Hematopoietic multipotent progenitor cell treated with erythropoietin and hydrocortisone succinate and interleukin-3 and kit ligand, for 4 days (in vitro differentiated cells): ENCODE measurements at places on chromosomes 13 and 19.
A peak's percentile ranks its signal among the peaks of the same experiment; 100 is the strongest.

DNA sequence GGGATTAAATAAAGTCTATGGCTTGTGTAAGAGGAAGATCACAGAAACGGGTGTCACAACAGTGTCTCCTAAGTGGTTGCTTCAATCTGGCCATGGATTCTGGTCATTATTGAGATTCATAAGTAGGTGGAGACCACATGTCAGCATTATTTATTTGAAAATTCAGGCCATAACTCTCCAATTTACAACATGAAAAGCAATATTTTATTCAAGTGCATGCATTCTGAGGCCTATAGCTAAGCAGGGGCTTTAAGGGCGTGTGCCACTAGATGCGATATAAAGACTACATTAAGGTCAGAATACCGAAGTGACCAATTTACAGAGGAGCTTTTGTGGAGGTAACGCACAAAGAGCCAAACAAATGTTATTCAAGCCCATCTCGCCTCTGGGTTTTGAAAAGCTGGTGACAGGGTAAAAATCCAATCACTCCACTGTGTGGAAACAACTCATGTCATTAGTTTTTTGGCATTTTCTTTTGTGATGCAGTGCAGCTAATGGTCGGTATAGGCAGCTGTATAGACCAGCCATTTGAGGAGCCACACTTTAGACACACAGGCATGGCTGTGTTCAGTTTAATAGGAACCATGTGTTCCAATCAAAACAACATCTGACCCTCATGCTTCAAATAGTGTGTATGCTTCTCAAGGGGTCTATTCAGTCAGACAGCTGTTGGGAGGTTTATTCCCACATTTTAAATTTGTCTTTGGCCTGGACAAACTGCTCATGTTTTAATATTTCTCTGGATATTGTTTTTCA is 123.7 kb downstream of the KL start:
- no peak for DNase-seq

GRCh38 chr13:27140060-27140459 is 31.6 kb downstream of the USP12 start:
- no peak for DNase-seq

- DNase-seq: no peak
These were observed 855 bp downstream of the ATP12A start for GRCh38 chr13:24680921-24681604.

- no peak for DNase-seq
These were observed 134.8 kb upstream of the SPRY2 start for GRCh38 chr13:80475718-80476117.

DNA sequence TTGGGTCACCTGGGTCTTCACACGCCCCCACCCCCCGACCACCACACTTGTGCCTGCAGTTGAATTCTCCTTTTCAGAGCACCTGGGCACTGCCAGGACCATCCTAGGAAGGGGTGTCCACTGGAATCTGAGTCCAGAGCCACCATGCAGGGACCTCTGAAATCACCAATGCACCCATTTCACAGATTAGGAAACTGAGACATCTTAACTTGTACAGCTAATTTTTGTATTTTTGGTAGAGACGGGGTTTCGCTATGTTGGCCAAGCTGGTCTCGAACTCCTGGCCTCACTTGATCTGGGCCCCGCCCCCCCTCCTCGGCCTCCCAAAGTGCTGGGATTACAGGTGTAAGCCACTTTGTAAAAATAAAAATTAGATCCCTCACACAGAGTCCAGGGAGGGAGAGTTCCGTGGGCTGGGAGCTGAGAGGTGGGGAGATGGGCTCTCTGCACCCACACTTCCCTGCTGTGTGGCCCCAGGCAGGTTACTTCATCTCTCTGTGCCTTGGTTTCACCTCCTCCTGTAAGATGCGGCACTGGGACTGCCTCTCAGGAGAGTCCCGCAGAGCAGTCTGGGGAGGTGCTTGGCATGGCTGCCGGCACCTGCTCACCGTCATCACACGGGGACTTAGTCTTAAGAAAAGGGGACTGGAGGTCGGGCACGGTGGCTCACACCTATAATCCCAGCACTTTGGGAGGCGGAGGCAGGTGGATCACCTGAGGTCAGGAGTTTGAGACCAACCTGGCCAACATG is 45.9 kb upstream of the C19orf12 start:
- no peak for DNase-seq

- DNase-seq: peak; percentile 66
These were observed 444.8 kb downstream of the FOXO1 start for GRCh38 chr13:40221460-40222201.

GRCh38 chr13:48580185-48580803 is 47.4 kb upstream of the RCBTB2 start:
- peak; percentile 87 for DNase-seq

DNA sequence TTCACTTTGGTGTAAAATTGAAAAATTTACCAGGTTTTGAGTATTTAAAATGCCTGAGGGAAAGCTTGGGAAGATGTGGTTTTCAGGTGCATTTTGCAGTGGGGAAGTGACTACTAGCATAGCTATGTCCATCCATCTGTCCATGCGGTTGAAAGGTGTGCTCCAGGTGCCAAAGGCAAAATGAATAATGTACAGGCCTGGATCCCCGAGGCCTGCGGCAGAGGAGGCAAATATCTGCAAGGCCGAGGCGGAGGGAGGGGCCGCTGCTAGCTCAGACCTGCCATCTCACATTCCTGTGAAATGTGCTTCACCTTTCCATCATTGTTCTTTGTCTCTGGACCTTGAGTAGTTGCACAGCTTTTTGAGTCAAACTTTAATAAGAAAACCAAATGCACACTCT is 65.5 kb downstream of the ERCC5 start:
- DNase-seq: no peak

DNA sequence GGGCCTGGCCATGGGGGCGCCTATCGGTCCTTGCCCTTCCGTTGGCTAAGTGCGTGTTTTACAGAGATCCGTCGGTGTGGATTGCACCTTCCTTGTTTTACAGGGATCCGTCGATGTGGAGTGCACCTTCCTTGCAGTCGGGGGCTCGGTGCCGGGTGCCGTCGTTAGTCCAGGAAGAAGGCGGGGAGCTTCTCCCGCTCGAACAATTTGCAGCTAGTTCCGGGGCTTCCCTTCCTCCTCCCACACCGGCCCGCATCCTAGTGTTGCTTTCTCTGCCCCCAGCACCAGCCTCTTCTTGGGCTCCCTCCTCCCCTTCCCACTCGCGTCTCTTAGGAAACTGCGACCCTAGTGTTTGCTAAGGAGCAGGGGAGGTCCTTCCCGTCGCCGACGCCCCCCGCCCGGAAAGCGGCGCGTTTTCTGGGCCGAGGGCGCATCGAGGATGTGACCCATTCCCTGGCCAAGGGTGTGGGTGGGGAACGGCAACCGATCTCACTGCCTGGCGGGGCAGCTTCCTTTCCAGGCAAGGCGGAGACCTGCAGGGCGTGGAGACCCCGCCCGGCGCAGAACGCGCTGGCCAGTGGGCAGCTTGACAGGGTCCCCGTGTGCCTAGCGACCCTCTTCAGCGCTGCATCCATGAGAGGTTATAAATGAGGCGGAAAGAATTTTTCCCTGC is 75.7 kb upstream of the ZNF91 start:
- no peak for DNase-seq

DNA sequence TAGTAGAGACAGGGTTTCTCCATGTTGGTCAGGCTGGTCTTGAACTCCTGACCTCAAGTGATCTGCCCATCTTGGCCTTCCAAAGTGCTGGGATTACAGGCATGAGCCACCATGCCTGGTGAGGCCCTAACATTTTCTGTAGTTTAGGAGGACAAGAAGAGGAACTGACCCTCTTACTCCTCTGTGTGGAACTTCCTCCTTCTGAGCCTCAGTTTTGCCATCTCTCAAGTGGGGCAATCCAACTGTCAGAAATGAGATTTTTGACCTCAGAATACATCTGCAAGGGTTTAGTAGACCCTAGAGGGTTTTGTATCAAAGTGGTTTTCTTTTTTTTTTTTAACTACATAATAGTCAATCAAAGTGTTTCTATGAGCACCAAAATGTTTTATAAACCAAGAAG is 2.4 kb downstream of the DKKL1 start:
- DNase-seq: no peak

GRCh38 chr19:41621654-41622053 is 5.2 kb downstream of the CEACAM4 start:
- peak; percentile 72 for DNase-seq

DNA sequence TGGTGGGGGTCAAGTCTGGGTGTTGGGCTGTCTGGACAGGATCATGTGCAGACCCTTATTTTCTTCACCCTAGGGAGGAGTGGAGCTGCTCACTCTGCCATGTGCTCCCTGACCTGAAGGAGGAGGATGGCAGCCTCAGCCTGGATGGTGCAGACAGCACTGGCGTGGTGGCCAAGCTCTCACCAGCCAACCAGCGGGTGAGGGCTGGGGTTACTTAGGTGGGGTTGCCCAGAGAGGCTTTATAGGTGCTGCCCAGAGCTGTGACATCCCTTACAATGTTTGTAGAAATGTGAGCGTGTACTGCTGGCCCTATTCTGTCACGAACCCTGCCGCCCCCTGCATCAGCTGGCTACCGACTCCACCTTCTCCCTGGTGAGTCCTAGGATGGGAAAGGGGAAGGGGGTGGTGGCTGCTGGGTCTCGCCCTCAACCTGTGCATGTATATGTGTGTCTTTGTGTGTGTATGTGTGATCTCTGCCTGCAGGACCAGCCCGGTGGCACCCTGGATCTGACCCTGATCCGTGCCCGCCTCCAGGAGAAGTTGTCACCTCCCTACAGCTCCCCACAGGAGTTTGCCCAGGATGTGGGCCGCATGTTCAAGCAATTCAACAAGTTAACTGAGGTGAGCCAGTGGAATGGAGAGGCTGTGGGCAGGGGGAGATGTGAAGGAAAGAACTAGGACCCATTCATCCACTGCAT is 5.1 kb downstream of the CHMP2A start:
- DNase-seq: no peak

DNA sequence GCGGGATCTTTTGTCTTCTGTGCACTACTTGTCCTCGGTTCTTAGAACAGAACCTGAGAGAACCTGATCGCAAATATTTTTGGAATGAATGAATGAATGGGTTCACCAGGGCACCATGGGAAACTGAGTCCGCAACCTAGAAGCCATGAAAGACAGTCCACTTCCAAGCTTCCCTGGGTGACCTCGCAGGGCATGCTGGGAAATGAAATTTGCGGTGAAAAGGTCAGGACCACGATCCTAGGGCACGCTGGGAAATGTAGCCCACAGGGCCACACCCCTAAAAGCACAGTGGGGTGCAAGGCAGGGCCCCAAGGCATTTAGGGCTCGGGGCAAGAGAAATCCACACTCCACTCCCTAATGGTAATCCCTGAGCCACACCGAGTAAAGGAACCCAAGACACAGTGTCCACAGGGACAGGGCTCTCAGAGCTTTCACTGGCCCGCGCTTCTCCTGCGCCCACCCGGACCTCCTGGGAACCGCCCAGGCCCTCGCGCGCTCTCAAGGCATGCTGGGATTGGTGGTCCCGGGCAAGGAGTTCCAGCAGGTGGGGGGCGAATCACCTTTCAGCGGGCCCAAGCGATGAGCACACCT is 1.1 kb upstream of the PPP1R12C start:
- peak; percentile 84 for DNase-seq

GRCh38 chr13:27339299-27339698 is 68.7 kb downstream of the RASL11A start:
- peak; percentile 77 for DNase-seq

GRCh38 chr13:93364166-93364565 is 137.6 kb downstream of the GPC6 start:
- DNase-seq: no peak

DNA sequence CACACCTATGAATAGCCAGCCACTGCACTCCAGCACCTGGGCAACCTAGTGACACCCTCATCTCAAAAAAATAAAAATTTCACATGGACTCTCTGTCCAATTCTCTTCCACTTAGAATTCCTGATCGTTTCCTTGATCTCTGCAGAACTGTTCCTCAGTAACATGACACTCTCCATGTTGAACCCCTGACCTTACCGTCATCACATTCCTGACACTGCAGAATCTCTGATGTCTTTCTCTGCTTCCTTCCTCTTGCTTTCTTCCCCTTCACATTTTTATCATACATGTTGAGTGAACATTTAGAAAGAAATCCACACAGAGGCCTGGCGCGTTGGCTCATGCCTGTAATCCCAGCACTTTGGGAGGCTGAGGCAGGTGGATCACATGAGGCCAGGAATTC is 15.0 kb downstream of the ZNF114 start:
- no peak for DNase-seq

- DNase-seq: no peak
These were observed 35.5 kb downstream of the PAK4 start for GRCh38 chr19:39160889-39161672.

- DNase-seq: peak; percentile 25
These were observed at the start of gene GAS6 for GRCh38 chr13:113863524-113864272. Gene GAS6, minus strand, starts transcription at chr13:113864076. Its CDS starts 156 bp downstream, at chr13:113863920.

- no peak for DNase-seq
These were observed 264.1 kb upstream of the SPRY2 start for GRCh38 chr13:80605011-80605410.

DNA sequence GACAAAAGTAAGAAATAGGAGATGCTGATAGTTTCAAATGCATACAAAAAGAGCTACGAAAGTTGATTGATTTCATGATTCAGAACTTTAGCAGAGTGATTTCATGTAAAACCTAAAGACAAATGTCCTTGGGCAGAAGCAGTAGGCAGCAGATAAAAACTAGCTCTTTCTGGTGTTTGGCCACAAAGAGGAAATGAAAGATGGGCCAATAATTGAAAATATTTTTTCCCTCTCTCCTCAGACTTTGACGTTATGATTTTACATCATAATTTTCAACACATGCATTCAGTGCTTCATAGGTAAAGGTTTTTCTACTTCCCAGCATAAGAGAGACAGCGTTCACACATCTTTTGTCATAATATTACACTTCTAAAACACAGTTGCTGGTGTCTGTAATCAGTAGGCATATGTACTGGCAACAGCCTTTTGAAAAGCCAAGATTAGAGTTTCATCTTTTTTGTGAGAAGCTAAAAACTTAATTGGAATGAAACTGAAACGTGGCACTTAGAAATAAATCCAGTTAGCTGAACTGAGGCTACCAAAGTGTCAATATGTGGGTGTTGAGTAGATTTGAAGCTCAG is 9.3 kb downstream of the SCEL start:
- DNase-seq: no peak

DNA sequence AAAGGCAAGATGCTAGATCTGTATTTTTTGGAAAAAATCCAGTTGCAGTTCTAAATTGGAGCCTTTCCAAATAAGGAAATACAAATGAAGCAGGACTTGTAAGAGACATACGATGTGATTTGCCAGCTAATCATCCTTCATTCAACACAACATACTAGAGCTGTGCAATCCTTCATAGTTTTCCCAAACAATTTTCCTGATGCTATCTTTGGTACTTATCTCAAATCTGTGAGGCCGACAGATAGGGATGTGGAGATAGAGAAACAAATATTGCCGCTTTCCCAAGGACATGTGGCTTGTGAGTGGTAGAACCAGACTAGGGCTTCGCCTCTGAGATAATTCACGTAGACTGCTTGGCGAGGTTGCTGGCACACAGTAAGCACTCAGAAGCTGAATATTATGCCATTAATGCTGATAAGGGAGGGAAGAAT is 176.6 kb downstream of the LMO7 start:
- DNase-seq: no peak

GRCh38 chr13:91302111-91302510 is 45.4 kb upstream of the MIR17HG start:
- no peak for DNase-seq

- no peak for DNase-seq
These were observed 1.4 kb upstream of the RASL11A start for GRCh38 chr13:27269114-27269665.

GRCh38 chr13:29548722-29549121 is 46.8 kb downstream of the SLC7A1 start:
- DNase-seq: peak; percentile 47
